ENCODE measurements at places on chromosomes 6 and 20.

GRCh38 chr20:62063981-62064769, 1.5 kb downstream of the TAF4 start:
- no peak for DNase-seq

DNA sequence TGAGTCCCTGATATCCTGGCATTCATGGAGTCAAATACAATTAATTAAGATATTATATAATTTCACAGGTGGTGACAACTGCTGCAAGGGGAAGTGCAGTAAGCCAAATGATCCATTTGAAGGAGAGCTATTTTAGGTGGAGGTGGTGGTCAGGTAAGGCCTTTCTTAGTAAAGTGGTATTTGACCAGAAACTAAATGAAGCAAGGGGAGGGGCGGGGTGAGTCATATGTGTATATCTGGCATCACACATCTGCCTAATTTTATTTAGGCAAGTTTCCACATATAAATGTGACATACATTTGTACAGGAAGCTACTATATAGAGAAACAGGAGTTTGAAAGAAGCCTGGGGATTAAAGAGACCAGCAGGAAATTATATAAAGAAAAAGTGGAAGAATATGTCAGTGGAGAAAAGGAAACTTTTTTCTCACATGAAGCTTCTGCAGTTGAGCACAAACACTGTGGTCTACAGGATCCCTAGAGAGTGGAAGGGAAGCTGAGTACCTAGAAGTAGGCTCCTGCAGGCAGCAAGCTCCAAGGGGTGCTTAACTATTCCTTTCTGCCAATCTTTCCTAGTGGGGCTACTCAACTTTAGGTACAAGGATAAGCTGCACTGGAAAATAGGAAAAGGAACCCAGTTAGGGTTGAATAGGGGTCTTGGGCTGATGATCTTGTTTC, 99.6 kb downstream of the OGFRL1 start:
- no peak for DNase-seq

GRCh38 chr20:63169681-63170080, 46.2 kb downstream of the YTHDF1 start:
- no peak for DNase-seq

GRCh38 chr6:42355416-42355815, 96.3 kb downstream of the TRERF1 start:
- no peak for DNase-seq

GRCh38 chr6:138576313-138576712, 77.0 kb upstream of the NHSL1 start:
- no peak for DNase-seq

- DNase-seq, result no peak
Observed at GRCh38 chr6:16466800-16467553, 228.6 kb downstream of the GMPR start.

DNA sequence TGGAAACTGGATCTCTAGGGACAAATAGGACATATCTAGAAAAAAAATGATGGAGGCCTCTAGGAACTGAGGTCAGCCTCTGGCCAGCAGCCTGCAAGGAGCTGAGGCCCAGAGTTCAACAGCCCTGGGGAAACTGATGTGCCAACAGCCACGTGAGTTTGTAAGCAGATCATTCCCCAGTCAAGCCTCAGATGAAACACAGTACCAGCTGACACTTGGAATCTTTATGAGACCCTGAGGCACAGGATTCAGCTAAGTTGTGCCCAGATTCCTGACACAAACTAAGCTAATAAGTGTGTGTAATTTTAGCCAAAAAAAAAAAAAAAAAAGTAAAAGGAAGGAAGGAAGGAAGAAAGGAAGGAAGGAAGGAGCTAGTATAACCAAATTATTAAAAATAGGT, 1059.8 kb upstream of the MAP3K7 start:
- no peak for DNase-seq

DNA sequence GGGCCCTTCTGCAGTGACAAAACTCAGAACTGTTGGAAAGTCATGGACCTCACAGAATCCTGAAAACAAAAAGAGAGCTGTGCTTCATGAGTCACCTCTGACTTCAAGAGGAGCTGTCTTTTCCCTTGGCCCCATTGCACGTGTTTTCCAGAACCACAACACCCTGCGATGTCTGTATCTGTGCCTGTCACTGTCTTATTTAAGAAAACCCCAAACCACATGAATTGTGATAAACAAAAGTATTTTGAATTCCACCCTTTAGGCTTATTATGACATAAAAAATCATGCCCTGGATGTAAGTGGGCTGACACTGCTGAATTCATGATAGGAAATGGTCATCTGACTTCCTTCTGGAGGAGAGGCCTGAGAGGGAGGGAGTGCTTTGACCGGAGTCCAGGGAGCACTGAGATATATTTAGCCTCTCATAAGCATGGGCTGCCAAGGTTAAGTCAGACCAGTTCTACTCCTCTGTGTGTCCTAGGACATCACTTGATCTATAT, 96.4 kb upstream of the DUSP22 start:
- no peak for DNase-seq
